Fibroblast of skin of back (primary cell): ENCODE measurements at places on chromosomes 2 and 18.

GRCh38 chr18:21741562-21742314 lies 1.1 kb downstream of the MIB1 start:
- peak; percentile 25 for DNase-seq

DNA sequence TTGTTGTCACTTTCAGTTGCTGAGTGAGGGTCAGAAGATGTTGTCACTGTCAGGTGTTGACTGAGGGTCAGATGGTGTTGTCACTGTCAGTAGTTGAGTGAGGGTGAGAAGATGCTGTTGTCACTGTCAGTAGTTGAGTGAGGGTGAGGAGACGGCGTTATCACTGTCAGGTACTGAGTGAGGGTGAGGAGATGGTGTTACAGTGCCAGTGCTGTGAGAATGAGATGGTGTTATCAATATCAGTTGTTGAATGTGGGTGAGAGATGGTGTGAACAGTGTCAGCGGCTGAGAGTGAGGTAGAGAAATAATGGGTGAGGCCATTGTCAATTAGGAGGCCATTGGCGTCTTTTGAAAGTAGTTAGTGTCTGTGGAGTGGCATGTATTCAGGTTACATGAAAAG lies 1.6 kb upstream of the ATP9B start:
- DNase-seq: no peak

GRCh38 chr2:177506505-177506904 lies 113.9 kb downstream of the AGPS start:
- no peak for DNase-seq

DNA sequence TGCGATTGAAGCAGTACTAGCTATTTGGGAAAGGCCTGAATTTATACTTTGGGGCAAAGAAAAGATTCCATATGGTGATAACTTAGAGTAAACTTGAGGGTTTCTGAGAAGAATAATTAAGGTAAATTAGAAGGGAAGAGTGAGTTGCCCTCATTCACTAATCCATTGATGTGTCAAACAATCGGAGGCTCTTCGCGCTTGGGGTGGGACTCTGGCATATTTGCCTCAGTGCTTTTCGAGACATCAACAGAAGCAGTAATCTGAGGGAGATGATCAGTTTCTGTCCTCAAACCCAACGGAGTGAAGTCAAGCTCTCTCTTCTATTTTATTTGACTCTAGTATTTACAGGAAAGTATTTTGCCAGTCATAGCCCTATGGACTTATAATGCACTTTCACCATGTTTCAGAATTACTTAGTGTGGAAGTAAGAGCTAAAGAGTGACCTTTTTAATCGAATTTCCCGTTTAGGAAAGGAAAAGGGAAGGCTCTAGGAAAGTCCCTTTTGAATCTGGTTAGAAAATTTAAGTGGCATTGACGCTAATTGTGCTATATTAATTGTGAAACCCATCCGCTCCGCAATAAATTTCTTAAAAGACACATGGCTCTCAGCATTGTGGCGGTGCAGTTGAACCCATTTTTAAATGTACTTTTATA lies 1.3 kb downstream of the RAB10 start:
- DNase-seq: no peak

GRCh38 chr2:217535957-217536708 lies 466.7 kb downstream of the TNS1 start:
- no peak for DNase-seq

- DNase-seq: peak; percentile 37
Observed at GRCh38 chr2:158060835-158061435, 40.7 kb upstream of the UPP2 start.

DNA sequence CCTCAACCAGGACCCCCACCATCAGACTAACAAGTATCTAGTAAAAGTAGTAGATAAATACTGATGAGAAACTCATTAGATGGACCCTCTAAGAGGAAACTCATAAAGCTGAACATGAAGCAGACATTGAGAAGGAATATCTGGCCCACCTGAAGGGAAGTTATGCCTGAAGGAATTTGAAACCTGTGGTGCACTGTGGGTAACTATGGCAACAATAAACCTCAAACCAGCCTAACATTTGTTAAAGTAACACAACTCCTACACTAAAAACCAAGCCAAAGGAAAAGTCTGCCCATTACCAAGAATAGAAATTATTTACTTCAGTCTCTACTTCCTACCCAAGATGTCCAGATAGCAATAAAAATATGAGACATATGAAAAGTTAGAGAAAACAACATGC lies 43.4 kb downstream of the KIAA1328 start:
- DNase-seq: no peak

DNA sequence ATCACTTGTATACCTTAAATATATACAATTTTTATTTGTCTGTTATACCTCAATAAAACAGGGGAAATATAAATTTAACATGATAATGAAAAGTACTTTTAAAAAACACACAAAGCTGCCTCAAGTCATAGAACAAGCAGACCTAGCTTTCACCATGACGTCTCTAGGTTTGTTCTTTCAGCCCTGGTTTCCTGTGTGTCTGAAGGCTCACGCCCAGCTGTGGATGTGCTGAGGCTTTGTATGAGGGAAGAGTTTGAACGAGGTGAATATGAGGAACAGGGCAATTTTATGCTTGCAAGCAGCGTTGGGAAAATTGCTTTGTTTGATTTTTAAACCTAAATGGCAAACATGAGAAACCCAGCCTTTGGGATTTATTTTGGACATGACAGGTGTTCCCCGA lies 15.3 kb downstream of the SH3RF3 start:
- no peak for DNase-seq

DNA sequence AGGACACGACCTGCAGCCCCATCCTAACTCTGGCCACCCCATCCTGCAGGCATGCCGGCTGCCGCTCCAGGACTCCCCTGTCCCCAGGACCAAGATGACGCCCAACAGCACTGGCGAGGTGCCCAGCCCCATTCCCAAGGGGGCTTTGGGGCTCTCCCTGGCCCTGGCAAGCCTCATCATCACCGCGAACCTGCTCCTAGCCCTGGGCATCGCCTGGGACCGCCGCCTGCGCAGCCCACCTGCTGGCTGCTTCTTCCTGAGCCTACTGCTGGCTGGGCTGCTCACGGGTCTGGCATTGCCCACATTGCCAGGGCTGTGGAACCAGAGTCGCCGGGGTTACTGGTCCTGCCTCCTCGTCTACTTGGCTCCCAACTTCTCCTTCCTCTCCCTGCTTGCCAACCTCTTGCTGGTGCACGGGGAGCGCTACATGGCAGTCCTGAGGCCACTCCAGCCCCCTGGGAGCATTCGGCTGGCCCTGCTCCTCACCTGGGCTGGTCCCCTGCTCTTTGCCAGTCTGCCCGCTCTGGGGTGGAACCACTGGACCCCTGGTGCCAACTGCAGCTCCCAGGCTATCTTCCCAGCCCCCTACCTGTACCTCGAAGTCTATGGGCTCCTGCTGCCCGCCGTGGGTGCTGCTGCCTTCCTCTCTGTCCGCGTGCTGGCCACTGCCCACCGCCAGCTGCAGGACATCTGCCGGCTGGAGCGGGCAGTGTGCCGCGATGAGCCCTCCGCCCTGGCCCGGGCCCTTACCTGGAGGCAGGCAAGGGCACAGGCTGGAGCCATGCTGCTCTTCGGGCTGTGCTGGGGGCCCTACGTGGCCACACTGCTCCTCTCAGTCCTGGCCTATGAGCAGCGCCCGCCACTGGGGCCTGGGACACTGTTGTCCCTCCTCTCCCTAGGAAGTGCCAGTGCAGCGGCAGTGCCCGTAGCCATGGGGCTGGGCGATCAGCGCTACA lies 2.1 kb downstream of the GPBAR1 start:
- DNase-seq: no peak

DNA sequence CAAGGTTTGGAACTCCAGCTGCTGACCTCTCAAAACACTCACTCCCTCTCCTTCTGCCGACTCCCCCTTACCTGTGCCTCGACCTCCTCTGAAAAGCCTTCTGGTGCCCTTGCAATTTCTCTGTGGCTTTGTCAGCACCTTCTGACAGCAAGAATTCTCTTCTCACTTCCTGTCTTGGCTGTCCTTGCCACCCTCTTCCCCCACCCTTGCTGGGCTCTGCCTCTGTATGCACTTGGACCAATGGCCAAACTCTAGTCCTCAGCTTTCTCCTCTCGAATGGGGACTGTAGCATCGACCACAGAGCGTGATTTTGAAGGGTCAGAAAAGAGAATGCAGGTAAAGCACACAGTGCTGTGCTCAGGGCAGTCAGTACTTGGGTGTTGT lies 99.0 kb downstream of the HS1BP3 start:
- no peak for DNase-seq
